ENCODE measurements at places on chromosomes 1 and 21.

GRCh38 chr21:46188226-46189212 is 4.3 kb upstream of the SPATC1L start:
- no peak for DNase-seq

- DNase-seq: no peak
Measured at GRCh38 chr1:56418151-56418631, 161.2 kb downstream of the PLPP3 start.

DNA sequence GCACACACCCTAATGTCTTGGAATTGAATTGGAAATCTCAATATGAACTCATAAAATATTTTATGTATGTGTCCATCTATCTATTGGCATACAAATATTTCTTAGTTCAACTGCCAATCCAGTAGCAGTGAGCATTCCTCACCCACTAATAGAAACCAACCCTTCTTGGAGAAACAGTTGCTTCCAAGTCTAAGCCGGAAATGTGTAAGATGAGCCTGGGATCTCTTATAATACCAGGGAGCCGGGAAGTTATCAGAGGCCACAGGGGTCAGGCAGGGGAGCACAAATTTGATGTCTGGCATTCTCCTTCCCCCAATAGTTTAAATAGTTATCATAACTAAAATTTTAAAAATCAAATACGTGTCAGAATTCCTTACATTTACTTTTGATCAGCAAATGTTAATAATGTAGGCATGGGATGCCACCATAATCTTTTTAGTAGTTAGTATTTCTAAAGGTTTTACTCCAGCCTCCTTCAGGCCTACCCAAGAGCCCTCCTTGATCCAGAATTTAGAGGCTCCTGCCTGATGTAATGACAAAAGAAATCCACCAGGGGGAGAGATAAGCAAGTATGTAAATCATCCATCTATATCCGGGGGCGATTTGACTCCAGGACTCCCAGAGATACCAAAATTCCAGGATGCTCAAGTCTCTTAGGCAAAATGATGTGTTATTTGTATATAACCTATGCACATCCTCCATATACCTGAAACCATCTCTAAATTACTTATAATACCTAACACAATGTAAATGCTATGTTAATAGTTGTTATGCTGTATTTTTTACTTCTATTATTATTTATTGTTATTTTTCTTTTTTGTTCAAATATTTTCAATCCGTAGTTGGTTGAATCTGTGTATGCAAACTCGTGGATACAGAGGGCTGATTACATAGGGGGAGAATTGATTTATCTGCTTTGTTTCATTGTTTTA is 218.7 kb upstream of the COA6 start:
- no peak for DNase-seq

- no peak for DNase-seq
Measured at GRCh38 chr1:217660353-217661062, 29.4 kb downstream of the SPATA17 start.

DNA sequence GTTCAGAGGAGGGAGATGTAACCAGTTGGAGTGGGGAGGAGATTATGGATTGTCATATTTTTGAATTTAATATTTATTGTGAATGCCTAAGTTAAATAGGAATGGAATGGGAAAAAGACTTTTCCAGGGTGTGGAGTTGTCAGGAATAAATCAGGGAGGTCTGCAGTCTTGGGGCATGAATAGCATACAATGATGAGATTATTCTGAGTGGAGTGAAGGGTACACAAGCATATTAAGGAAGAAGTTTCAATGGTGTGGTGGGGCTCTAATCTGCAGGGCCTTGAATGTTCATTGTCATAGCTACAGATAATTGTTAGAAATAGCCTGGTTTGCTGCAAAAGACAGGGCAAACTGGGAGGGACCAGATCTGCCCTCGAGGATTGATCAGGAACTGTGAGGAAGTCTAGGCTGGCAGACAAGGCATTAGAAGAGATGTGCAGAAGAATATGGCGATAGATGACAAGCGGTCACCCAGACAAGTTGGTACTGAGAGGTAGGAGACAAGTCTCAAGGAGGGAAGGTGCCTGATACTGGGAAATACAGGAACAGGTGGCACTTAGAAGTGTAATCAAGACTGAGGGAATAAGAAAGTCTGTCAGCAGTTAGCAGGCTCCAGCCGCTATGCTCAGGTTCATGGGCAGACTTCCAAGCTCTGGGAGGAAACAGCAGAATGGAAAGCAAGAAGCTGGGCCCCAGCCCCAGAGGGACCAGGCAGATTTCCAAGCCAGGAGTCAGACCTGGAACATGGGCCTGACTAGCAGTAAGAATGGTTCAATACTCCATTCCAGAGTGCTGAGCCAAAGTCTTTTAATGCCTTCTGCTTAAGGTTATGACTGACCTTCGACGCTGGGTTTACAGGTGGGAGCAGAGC is 20.9 kb upstream of the RGL1 start:
- DNase-seq: no peak

- no peak for DNase-seq
Measured at GRCh38 chr1:1665815-1666251, 7.0 kb upstream of the CDK11B start.

GRCh38 chr1:97033949-97034348 is 312.4 kb downstream of the PTBP2 start:
- no peak for DNase-seq

DNA sequence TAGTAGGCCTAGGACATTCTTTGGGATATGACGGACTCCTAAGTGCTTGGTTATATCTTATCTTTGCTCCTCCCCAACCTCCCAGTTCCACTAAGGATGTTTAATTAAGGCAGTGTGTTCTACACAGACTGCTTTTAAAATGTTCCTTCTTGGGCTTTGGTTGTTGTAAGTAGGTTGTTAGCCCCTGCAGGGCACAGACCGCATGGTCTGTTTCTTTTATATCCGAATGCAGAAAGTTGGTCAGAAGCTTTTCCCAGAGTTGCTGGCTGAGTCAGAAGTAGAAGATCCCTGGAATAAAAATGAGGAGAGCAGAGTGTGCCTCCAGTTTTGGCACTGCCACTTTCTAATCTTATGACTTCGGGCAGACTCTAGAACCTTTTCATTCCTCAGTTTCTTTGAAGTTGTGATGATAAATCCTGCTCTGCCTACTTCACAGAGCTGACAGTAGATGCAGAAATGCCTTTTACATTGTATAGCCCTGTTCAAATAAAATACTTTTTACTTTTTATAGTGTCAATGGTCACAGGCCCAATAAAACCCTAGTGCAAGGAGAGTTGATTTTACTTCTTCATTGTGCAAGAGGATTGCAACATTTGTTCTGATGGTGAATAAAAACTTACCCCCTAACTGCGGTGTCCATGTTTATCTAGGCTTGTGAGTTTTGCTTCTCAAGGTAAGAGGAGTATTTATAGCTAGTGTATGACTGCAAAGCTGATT is 18.4 kb downstream of the FMN2 start:
- no peak for DNase-seq
